ENCODE measurements at places on chromosomes 6 and 20. TPM values are rescaled to one million over a fixed set of nuclear protein-coding genes. Genes with fewer than 3 reads are reported as not detected.

GRCh38 chr6:4352731-4353130, 217.4 kb upstream of the ECI2 start:
- no peak for ATAC-seq

The SLC32A1 gene
- total RNA-seq = not detected

The GMEB2 gene
- total RNA-seq = 11.8 TPM

GRCh38 chr6:142716097-142716496, 228.9 kb downstream of the HIVEP2 start:
- no peak for ATAC-seq

The CCND3 gene
- 103 TPM for total RNA-seq

The WDR27 gene
- 35.0 TPM for total RNA-seq
